ENCODE measurements at places on chromosomes 13 and 19. TPM values are rescaled to one million over a fixed set of nuclear protein-coding genes. Genes with fewer than 3 reads are reported as not detected.

Gene PSG6
- 0.18 TPM for total RNA-seq

Gene ZNF534
- total RNA-seq, result not detected

Gene GFY
- 0.14 TPM for total RNA-seq

Gene TLE6
- total RNA-seq, result 4.7 TPM

Gene SHD
- not detected for total RNA-seq

Gene CEACAM3
- total RNA-seq, result not detected

Gene TNFRSF19
- 3.1 TPM for total RNA-seq

Gene PRRG2
- 1.0 TPM for total RNA-seq

Gene TNNT1
- 151 TPM for total RNA-seq

Gene LIM2
- total RNA-seq, result not detected

Gene SMAD9
- 0.09 TPM for total RNA-seq

Gene ZNF77
- 2.5 TPM for total RNA-seq

All from A549 treated with RU486 at 1 μM for 4 hours (cell line).